ENCODE measurements at places on chromosomes 5 and 9.

DNA sequence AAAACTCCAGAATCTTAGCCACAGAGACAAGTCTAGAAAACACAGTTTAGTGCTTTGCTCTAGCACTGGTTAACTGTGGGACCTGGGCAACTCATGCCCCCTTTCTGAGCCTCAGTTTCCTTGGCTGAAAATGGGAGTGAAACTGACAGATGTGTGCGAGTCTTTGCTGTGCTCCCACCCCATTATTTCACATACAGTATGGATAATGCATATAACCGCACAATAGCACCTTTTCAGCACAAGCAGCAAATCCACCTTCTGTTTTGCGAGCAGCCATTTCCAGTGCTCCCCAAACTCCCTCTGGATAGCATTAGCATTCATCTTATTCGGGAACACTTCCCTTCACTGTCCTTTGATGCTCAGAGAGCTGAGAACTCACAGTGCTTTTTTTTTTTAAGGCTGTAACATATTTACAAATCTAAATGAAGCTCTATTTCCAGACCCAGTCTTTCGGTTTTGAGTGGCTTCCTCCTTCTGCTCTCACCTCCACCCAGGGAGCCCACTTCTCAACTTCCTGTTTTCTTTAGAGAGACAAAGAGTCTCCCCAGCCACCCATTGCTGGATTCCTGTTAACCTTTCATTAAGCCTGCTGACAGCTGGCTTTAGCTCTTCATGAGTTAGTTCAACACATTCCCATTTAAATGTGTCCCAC is 49.2 kb downstream of the TIMD4 start:
- peak; percentile 75 for DNase-seq

- no peak for DNase-seq
These were observed 264.1 kb downstream of the MLLT3 start for GRCh38 chr9:20358207-20358606.

DNA sequence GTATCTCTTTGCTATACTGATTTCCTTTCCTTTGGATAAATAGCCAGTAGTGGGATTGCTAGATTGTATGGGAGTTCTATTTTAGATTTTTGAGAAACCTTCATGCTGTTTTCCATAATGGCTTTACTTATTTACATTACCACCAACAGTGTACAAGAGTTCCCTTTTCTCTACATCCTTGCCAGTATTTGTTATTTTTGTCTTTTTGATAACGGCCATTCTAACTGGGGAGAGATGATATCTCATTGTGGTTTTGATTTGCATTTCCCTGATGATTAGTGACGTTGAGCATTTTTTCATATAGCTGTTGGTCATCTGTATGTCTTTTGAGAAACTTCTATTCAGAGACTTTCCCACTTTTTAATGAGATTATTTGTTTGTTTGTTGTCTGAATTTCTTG is 25.8 kb downstream of the NADK2 start:
- no peak for DNase-seq

DNA sequence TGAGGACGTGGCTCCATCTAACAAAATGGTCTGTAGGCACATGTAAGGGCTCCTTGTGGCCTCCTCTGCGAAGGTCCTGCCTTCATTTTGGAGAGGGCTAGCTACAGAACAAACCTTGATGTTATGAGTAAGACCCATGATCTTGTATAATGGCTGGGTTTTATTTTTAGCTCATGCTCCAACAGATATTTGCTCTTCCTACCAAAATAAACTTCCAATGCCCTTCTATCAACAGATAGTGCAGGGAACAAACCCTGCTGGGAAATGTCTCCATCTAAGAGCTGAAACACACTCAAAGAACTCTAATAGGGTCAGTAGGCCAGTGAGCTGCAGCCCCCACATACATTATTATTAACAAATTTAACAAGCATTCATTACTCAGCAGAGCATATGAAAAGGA is 189.5 kb downstream of the LURAP1L start:
- no peak for DNase-seq

DNA sequence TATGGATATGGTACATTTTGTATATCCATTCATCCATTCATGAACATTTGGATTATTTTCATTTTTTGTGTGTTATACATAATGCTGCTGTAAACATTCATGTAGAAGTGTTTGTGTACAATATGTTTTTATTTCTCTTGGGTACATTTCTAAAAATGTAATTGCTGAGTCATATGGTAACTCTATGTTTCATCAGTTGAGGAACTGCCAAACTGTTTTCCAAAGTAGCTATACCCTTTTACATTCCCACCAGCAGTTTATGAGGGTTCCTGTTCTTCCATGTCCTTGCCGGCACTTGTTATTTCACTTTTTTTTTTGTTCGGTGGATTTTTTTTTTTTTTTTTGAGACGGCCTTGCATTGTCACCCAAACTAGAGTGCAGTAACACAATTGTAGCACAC is 54.0 kb upstream of the MCCC2 start:
- DNase-seq: no peak
